Fibroblast of lung (primary cell): ENCODE measurements at places on chromosomes 3 and 15. TPM values are rescaled to one million over a fixed set of nuclear protein-coding genes. Genes with fewer than 3 reads are reported as not detected.

DNA sequence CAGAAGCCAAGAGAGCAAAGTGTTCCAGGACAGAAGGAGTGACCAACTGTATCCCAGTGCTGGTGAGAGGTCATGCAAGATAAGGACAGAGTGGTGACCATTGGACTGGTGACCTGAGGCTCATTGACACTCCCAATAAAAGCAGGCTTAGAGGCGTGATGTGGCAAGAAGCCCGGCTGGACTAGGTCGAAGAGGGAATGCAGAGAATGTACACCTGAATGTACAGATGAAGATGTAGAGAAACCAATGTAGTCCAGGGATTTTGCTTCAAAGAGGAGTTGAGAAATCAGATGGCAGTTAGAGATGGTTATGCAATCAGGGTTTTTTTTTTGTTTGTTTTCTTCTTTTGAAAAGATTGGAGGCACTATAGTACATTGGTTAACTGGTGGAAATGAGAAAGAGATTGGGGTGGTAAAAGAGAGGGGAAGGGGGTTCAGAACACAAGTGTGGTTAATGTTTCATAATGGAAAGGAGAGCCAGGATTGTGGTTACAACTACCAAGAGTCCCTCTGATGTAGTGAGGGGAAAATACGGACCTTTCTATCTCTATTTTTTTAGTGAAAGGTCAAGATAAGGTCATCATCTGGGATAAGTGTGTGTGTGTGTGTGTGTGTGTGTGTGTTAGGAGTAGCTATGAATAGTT, 23.3 kb downstream of the ST3GAL6 start:
- peak; percentile 17 for DNase-seq

LINGO1 gene
- polyA plus RNA-seq, result 0.05 TPM in 1 of 2 replicates, not detected in the other

DNA sequence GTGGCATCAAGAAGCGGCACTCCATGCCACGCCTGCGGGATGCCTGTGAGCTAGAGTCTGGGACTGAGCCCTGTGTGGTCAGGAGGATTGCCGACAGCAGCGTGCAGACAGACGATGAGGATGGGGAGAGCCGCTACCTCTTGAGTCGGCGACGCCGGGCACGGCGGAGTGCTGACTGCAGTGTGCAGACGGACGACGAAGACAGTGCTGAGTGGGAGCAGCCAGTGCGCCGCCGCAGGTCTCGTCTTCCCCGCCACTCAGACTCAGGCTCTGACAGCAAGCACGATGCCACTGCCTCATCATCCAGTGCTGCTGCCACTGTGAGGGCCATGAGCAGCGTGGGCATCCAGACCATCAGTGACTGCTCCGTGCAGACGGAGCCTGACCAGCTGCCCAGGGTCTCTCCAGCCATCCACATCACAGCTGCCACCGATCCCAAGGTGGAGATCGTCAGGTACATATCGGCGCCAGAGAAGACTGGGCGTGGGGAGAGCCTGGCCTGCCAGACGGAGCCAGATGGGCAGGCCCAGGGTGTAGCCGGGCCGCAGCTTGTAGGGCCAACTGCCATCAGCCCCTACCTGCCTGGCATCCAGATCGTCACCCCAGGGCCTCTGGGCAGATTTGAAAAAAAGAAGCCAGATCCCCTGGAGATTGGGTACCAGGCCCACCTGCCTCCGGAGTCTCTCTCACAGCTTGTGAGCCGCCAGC, 16.8 kb upstream of the APEH start:
- DNase-seq, result no peak

STARD5 gene
- polyA plus RNA-seq, result 20.1 and 21.4 TPM in 2 replicates

DNA sequence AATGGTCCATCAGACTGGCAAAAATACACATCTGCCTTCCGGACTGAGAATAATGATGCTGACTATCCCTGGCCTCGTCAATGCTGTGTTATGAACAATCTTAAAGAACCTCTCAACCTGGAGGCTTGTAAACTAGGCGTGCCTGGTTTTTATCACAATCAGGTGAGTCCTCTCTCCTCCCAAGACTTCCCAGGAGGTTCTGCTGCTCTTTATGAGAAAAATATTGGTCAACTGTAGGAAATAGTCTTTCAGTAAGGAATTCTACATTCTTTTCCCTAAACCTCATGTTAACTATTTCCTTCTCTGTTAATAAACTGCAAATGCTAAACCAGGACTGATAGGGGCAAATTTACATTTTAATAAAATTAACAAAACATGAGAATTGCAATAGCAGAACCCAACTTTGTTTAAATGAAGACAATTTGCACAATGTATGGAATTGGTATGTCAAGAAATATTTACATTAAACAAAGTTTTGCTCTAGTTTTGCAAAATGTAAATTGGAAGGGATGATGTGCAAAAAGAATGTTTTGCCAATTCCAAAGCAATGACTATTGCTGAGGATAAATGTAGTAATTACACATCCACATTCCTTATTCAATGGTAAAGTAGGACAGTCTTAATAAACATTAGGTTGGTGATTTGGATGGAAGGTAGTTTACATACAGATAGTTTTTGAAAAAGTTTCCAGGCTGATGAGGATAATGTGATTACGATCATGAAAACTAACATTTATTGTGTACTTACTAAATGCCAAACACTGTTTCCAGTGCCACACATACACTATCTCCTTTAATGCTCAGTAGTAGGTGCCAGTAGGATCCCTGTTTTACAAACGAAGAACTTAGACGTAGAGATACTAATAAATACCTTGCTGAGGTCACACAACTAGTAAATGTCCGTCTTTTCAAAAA, 21.1 kb downstream of the UPK1B start:
- no peak for DNase-seq

DNA sequence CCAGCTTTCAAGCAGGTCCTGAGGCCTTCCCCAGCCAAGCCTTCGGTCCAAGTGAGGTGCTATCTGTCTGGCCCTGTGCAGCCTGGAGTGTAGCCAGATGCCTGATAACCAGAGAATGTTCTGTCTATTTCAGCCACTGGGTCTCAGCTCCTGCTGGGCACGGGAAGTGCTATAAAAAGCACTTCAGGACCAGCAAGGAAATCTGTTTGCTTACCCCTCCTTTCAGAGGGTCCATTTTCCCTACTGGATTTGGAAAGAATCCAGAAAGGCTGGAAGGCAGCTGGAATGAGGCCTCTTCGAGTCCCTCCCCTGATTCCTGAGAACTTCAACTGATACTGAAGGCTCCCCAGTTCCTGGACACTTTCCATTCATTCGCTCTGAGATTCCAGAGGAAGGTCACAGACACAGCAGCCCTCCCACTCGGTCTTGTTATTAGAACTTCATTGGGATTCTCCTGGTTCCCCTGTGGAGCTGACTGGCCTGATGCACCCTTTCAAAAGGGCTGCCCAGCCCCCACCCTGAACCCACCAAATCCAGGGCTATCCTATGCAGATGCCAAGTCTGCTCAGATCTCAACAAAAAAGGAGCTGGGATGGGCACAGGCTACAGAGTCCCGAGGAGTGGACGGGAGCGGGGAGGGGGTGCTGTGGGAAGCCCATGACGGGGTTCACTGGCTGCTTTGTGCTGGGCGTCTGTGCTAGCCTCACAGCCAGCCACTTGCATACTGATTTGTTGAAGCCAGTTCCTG, 70.4 kb downstream of the UMPS start:
- DNase-seq, result peak; percentile 63

- no peak for DNase-seq
Measured at GRCh38 chr3:72120806-72121778, 336.1 kb upstream of the PROK2 start.

CHRD gene
- 0.46 and 1.3 TPM in 2 replicates for polyA plus RNA-seq

- DNase-seq, result no peak
Measured at GRCh38 chr3:174049472-174049871, 651.9 kb downstream of the NLGN1 start.

GRCh38 chr3:124346487-124346886, 354.6 kb upstream of the ROPN1 start:
- no peak for DNase-seq

DNA sequence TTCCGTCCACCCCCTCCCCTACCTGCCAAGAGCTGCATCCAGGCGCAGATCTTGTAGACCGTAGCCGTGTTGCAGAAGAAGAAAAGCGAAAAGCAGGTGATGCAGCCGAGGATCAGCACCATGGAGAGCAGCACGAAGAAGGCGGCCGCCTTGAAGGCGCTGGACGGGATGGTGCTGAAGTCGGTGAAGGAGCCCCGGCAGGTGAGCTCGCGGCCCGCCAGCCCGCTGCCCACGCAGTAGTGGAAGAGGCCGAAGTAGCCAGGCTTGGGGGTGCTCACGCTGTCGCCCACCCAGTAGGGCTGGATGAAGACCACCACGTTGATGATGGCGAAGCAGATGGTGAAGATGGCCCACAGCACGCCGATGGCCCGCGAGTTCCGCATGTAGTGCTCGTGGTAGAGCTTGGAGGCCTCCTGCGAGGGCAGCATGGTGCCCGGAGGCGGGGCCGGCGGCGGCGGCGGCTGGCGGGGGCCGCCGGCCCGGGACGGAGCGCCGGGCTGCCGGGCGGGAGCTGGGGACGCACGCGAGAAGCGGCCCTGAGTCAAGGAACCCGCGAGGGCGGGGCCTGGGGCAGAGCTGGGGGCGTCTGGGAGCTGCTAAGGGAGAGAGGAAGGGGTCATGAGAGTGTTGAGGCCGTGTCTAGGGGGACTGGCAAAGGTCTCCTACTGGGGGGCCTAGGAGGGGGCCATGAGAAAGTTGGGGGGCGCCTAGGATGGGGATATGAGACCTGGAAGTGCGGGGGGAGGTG, 1.2 kb downstream of the LHFPL4 start:
- peak; percentile 48 for DNase-seq

DNA sequence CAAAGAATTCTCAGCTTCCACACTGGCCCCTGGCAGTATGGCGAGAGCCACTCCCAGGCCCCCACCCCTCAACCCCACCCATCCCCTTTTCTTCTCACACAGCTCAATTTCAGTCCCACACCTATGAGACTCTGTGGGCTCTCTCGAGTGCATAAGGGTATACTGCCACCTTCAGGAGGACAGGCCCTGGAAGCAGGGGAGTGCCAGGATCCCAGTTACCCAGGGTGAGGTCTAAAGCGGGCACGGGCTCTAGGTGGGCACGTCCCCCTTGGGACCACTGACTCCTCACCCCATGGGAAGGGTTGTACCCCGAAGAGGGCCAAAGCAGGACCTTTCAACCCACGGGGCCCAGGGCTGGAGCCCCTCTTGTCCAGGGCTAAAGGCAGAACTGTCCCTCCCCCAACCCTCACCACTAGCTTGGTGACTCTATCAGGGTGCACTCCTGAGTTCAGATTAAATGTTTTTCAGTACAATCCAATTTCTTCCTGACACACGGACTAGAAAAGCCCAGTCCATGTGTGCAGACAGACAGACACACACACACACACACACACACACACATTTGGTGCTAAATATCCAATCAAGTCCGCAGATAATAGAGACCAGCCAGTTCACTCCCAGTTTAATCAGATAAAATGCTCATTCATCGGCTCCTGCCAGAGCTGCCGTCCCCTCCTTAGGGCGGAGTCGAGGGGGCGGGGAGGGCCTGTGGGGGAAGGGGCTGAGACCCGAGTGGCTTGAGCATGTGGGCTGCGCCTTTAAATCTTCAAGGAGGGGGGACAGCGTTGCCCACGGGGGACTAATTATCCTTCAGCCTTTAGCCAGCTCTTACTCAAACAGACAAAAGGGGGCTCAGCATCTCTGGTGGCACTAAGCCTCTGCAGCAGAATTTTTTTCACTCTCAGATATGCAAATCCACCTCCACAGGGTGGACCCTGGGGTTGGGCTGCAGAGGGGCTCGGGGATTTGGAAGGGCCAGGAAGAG, 59.3 kb downstream of the CYP11A1 start:
- peak; percentile 63 for DNase-seq

UBR1 gene
- polyA plus RNA-seq, result 14.0 and 18.2 TPM in 2 replicates

CASR gene
- polyA plus RNA-seq, result not detected in 2 replicates

GRCh38 chr15:67573194-67573593, 30.7 kb downstream of the MAP2K5 start:
- DNase-seq, result no peak

HHLA2 gene
- 0.02 TPM in 1 of 2 replicates, not detected in the other for polyA plus RNA-seq

DNA sequence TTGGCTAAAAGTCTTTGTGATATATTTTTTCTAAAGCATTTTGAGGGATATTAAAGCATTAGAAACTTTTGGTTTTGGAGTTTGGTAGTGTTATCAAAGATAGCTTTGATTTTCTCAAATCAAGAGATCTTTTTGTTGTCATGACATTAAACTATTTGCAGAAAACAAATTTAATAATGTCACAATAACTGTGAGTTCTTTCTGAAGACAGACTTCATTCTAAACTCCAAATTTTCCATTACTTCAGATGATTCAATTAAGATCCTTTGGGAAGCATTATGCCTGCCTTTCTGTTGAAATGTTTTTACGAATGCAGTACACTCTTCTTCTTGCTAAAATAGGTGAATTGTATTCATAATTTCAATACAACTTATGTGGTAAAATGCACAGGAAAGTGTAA, 145.4 kb downstream of the ALCAM start:
- no peak for DNase-seq

GRCh38 chr3:174126990-174127758, 729.6 kb downstream of the NLGN1 start:
- no peak for DNase-seq

- DNase-seq, result no peak
Measured at GRCh38 chr3:171005648-171006047, 20.9 kb downstream of the SLC2A2 start.

- no peak for DNase-seq
Measured at GRCh38 chr3:87363721-87364120, 87.3 kb upstream of the POU1F1 start.

DNA sequence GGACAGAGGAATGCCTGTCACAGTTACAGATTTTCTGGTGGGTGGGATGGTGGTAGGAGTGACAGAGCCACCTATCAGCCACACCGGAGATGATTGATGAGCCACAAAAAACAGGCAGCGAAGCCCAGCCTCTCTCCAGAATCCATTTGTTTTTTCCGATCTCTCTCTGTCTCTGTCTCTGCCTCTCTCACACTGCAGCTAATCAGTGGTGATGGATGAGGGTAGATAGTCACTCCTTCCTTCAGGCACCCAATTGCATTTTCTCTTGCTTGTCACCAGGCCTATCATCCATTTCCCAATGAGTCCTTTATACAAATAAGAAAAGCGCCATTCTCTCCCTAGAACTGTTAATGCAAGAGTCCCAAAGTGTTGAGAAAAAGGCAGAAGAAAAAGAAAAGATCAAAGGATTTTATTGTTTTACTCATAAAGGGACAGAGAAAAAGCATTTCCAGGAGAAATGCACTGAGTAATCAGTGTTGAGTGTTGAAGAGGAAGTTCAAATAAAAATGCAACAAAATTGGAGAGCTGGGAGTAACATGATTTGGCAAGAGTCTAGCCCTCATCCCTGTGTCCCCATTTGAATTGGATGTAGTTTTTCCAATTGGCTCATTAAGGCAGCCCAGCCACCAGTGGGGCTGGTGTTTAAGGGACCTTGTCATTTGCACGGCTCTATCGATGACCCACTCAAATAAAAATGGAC, 1089.3 kb downstream of the TUSC7 start:
- DNase-seq, result no peak
